ENCODE measurements at places on chromosomes 4 and X. TPM values are rescaled to one million over a fixed set of nuclear protein-coding genes. Genes with fewer than 3 reads are reported as not detected.

REELD1 gene
- not detected for total RNA-seq

SERTM2 gene
- not detected for total RNA-seq

LRAT gene
- total RNA-seq, result not detected

OPRPN gene
- not detected for total RNA-seq

SPANXB1 gene
- total RNA-seq, result 2.0 TPM

RAB28 gene
- 9.1 TPM for total RNA-seq

HOPX gene
- total RNA-seq, result not detected

KDR gene
- total RNA-seq, result 0.10 TPM

STS gene
- total RNA-seq, result 2.1 TPM

TCEAL6 gene
- total RNA-seq, result not detected

DMD gene
- total RNA-seq, result 0.05 TPM

C1QTNF7 gene
- total RNA-seq, result not detected

APLN gene
- total RNA-seq, result 0.59 TPM

HSD17B13 gene
- total RNA-seq, result 0.07 TPM

PRRG3 gene
- not detected for total RNA-seq

ZMAT1 gene
- 0.05 TPM for total RNA-seq

SLC7A11 gene
- total RNA-seq, result 17.3 TPM

DDIT4L gene
- 0.27 TPM for total RNA-seq

CXCL3 gene
- total RNA-seq, result 3.8 TPM

PDE6B gene
- total RNA-seq, result not detected

ARSJ gene
- 7.2 TPM for total RNA-seq

NEIL3 gene
- 8.7 TPM for total RNA-seq

SLC16A2 gene
- 22.7 TPM for total RNA-seq

TAPT1 gene
- total RNA-seq, result 13.8 TPM

CTAG1A gene
- not detected for total RNA-seq

ART3 gene
- total RNA-seq, result not detected

EDA2R gene
- 13.5 TPM for total RNA-seq

TRIM60 gene
- total RNA-seq, result not detected

UGT2B15 gene
- total RNA-seq, result 0.09 TPM

ARAP2 gene
- 0.35 TPM for total RNA-seq

RAB40AL gene
- total RNA-seq, result not detected

C4orf50 gene
- not detected for total RNA-seq

FAM149A gene
- total RNA-seq, result 1.3 TPM

SOX3 gene
- total RNA-seq, result 0.07 TPM

PNMA6F gene
- total RNA-seq, result not detected

NOX1 gene
- total RNA-seq, result not detected

LGI2 gene
- 0.07 TPM for total RNA-seq

GLRA2 gene
- total RNA-seq, result not detected

FGF13 gene
- total RNA-seq, result 0.07 TPM

NEUROG2 gene
- total RNA-seq, result not detected

ATP7A gene
- 3.7 TPM for total RNA-seq

Data from A549 treated with GW870086 at 1 μM for 4 hours (cell line).